Endothelial cell (in vitro differentiated cells): ENCODE measurements at places on chromosomes 11 and 22.

- no peak for DNase-seq
These were observed 156.8 kb downstream of the NAV2 start for GRCh38 chr11:19869466-19869865.

- DNase-seq: no peak
These were observed 5.1 kb upstream of the CHST1 start for GRCh38 chr11:45670386-45671135.

DNA sequence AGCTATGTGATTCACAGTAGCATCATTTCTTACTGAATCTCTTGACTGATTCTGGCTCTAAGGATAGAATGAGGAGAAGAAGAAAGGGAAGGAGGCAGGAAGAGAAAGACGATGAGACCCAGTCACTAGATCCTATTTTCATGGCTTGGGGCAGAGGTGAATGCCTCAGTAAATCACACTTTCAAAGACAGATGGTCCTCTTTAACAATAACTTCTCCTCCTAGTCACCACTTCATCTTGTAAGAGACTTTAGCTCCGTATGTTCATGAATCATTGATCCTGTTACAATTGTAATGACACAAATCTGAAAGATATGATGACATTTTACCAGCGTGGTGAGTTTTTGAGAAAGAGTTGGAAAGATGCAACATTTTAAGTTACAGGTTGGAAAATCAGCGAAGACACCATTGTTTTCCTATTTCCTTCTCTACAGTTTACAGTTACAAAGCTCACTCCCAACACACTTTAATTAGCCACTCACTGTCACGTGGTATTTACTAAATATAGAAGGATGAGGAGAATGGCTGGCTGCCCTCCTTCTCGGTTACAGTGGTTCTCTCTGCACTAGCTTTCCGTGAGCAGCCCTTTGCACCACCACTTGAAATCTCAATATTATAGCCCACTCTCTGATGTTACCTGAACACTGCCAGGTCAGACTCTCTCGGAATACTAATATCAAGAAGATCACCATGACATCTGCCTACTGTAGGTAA is 205.8 kb downstream of the CADM1 start:
- no peak for DNase-seq

DNA sequence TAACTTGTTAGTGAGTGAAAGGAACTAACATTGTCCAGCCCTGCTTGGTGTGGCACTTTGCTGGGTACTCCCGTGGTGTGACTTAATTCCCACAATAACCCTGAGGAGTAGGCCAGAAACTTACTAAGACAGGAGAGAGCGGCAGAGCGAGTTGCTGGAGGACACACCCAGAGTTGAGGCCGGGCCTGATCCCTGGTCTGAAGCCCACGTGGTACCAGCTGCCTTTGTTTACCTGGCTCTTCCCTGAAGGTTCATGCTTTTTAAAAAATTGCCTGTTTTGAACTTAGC is 594 bp downstream of the MPST start:
- no peak for DNase-seq

GRCh38 chr22:42418811-42419242 is 13.4 kb downstream of the NFAM1 start:
- DNase-seq: no peak

- peak; percentile 96 for DNase-seq
These were observed at the start of gene ZNRF3 for GRCh38 chr22:28882878-28883656. TSS of gene ZNRF3 (plus strand) at chr22:28883572. CDS start at chr22:28883767, 195 bp downstream.
